ENCODE measurements at places on chromosomes 3 and 15. TPM values are rescaled to one million over a fixed set of nuclear protein-coding genes. Genes with fewer than 3 reads are reported as not detected.

Gene CD86
- total RNA-seq = 13.0 TPM

GRCh38 chr3:64518496-64518895 is 169.3 kb downstream of the ADAMTS9 start:
- DNase-seq = no peak

- no peak for DNase-seq
These were observed 21.7 kb downstream of the GOLIM4 start for GRCh38 chr3:168073842-168074605.

- no peak for DNase-seq
These were observed 92.3 kb downstream of the ATP10A start for GRCh38 chr15:25770618-25771337.

GRCh38 chr3:100039075-100039474 is 75.2 kb downstream of the FILIP1L start:
- DNase-seq = no peak

DNA sequence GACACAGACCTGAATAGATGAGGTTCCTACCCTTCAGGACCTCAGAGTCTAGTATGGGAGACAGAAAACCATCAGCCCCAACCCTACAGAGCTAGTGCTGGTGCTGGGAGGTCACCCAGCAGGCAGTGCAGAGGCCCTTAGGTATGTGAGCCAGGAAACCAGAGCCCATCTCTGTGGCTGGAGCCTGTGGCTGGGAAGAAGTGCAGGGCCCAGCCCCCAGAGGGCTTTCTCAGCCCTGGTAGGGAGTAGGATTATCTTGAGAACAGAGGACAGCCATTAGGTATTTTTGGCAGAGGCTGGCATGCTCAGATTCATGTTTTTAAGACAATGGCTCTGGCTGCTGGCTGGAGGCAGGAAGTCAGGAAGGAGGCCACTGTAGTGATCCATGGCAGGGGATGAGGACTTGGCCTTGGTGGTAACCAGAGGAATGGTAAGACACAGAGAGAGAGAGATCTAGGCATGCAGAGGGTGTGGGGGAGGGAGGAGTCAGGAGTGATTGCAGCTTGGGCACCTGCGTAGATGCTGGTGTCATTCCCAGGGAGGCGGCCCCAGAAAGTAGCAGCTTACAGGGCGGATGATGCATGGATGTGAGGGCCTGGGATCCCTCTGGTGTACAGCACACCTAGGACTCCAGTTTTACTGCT is 220.9 kb upstream of the EIF1B start:
- DNase-seq = no peak

DNA sequence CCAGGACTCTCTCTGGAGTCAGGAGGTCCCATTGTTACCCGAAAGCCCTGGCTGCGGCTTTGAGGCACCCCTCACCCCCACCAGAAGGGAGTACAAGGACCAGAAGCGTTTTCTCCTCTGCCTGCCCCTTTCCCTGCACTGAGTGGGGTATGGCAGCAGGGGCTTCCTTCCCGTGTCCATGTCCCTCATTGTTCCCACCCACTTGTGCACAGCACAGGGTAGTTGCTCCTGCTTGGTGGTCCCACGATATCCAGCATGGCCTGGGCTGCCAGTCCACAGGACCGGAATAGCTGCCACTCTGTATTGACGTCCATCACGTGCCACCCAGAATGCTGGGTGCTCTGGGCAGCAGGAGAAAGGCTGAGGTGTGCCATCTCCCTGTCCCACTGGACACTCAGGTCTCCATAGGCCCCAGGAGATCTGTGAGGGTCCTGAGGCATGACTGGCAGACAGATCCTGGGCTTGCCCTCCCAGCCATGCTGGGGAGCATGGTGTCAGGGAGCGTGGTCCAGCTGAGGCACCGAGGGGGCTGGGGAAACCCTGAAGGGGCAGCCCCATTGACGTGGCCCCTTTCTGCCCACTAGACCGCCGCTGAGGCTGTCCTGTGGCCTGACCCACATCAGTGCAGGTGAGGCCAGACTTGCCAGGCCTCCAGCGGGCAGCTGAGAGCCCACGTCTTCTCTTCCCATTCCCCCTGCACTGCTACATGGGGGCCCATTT is 45.3 kb upstream of the SEC22A start:
- peak; percentile 61 for DNase-seq

DNA sequence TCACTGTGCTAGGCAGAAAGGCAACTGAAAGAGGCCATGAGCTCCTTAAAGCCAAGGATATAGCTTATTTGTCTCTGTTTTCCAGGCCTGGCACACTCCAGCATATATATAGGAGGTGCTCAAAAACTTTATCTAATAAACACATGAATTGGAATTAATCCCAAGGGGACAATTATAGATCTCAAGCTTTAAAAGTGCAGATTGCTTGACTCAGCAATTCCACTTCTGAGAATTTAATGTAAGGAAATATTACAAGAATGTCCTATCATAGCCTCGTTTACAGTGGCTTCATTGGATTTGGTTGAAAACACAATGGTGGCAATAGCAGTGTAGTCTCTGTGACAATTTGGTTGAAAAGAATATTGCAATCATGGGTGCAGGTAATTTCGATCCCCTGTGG is 267.3 kb downstream of the SHQ1 start:
- DNase-seq = no peak

DNA sequence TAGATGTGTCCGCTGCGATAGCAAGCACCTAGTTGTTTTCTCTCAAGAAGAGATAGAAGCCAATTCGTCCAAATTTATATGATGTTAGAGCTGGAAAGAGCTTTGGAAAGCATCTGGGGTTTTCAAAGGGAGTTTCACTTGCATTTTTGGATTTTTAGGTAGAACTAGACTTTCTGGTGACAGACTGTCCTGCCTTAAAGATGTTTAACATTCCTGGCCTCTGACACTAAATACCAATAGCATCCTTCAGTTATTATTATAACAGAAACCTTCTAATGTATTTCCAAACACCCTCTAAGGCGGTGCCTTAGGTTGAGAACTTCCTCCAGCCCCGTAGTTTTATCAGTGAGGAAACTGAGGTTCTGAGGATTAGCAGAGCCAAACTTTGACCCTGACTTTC is 305.3 kb downstream of the SATB1 start:
- no peak for DNase-seq
